ENCODE measurements at places on chromosomes 16 and 17.

DNA sequence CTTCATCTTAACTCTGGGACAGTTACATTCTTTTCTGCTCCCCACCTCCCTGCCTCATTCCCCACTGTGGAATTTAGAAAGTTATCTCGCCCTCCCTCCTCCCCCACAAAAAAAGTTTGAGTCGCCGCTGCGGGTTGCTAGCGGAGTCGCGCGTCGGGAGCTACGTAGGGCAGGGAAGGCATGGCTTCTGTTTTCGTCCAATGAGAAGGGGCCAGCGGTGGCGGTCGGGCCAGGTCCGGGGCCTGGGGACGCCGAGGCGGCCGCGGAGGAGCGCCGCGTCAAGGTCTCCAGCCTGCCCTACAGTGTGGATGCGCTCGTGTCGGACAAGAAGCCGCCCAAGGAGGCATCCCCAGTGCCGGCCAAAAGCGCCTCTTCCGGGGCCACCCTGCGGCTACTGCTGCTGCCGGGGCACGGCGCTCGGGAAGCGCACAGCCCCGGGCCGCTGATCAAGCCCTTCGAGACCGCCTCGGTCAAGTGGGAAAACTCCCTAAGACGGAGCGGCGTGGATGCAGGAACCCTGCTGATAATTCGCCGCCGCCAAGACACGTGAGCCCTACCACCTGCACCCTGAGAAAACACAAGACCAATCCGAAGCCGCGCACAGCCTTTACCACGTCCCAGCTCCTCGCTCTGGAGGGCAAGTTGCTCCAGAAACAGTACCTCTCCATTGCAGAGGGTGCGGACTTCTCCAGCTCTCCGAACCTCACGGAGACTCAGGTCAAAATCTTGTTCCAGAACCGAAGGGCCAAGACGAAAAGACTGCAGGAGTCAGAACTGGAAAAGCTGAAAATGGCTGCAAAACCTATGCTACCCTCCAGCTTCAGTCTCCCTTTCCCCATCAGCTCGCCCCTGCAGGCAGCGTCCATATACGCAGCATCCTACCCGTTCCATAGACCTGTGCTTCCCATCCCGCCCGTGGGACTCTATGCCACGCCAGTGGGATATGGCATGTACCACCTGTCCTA lies 8.9 kb downstream of the OR4D1 start:
- DNase-seq: peak; percentile 4

GRCh38 chr17:50630524-50631194 lies 4.0 kb upstream of the ABCC3 start:
- no peak for DNase-seq

DNA sequence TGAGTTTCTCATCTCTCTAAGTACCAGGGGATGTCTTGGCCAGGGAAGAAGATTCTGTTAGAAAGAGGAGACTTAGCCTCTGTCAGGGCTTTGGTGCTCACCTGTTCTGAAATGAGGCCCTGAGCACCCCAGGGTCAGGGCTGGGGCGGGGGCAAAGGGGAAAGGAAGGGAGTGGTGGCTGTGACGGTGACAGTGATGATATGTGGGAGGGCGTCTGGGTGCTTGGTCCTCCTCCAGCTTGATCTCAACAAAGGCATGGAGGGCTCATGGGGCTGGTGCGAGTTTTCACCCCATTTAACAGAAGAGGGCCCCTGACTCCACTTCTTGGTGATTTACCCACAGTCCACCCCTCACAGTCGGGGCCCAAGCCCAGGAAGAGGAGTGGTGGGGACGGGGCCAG lies 15.1 kb downstream of the SOX8 start:
- no peak for DNase-seq

GRCh38 chr17:32111141-32111771 lies 31.0 kb upstream of the RHOT1 start:
- peak; percentile 53 for DNase-seq

DNA sequence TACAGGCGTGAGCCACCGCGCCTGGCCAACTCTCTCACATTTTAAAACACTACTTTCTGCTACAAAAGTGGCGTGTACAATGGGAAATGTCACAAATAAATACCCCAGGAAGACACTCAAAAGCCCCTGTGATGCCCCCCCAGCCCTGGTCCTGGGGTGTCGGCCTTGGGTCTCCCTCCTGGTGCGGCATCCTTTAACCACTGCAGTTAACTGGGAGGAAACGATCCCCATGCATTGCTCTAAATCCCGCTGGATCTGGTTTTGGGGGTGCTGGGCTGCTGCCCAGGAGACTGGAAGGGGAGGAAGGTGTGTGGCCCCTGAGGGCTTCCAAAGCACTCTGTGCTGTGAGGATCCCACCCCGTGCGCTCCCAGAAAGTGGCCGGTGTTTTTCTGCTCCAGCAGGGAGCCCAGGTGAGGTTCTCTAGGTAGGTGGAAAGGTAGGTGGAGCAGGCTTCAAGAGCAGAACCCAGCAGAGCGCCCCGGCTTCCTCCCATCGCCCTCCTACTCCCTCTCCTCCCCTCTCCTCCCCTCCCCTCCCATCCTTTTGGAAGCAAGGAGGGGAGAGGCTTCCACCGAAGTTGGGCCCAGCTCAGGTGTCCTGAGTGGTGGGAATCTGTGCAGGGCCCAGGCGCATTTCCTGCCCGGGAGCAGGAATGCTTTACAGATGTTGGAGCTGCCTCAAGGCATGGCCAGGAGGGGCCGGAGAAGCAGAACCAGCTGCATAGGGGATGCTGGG lies 363.3 kb downstream of the SEC14L1 start:
- DNase-seq: no peak

GRCh38 chr17:33140413-33141099 lies 148.9 kb downstream of the SPACA3 start:
- no peak for DNase-seq

- DNase-seq: no peak
Measured at GRCh38 chr17:28861393-28862203, 6.8 kb downstream of the ERAL1 start.

GRCh38 chr16:12054868-12055267 lies 78.3 kb downstream of the SNX29 start:
- no peak for DNase-seq

DNA sequence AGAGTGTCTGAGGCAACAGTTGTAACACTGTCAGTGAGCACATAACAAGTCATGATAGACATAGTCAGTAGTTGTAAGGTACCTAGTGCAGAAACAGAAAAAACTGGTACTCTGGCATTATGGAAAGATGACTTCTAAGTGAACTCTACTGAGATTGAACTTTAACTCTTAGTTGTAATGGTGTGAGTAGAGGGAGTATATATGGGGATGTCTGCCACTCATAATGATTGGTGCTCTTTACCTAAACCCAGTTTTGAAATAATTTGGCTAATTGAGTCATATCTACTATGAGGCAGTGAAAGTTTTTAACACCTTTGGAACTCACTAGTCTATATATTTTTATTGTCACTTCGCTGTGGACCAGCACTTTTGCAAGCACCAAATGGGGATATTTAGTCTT lies 6.6 kb downstream of the NLK start:
- no peak for DNase-seq

DNA sequence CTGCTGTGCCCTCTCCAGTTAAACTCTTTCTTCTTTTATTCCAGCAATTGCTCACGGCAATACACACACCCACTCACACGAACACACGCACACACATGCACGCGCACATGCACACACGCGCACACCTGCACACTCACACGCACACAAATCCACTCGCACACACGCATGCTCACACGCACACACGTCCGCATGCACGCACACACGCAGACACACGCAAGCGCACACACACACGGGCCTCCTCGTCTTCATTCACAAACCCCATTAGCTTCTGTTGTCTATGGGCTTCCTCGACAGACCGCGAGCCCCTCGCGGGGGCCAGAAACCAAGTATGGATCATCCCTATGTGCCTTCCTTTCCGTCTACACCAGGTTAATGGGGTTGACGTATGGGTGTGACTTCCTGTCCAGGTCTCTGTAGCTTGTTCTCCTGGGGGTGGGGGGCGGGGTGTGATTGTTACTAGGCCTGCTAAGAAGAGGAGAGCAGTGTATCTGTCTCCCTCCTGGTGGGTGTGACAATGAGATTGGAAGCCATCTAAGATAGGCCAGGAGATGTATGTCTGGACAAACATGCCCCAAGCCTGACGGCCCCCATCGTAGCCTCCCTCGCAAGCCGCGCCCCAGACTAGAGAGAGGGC lies 670 bp upstream of the CTF1 start:
- no peak for DNase-seq

DNA sequence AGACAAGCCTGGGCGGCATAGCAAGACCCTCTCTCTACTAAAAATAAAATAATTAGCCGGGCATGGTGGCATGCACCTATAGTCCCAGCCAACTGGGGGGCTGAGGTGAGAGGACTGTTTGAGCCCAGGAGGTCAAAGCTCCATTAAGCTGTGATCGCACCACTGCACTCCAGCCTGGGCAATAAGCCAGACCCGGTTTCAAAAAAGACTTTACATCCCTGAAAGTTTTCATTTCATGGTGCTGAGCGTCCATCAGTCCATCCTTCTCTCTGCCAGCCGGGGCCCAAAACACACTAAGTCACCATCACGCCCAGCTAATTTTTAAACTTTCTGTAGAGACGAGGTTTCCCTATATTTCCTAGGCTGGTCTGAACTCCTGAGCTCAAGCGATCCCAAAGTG lies 10.6 kb downstream of the RAB40B start:
- DNase-seq: no peak

- no peak for DNase-seq
Measured at GRCh38 chr16:87541147-87541871, 48.5 kb upstream of the ZCCHC14 start.

All from renal cortex interstitium (tissue), 15 donors.